ENCODE measurements at places on chromosomes 2 and 18. TPM values are rescaled to one million over a fixed set of nuclear protein-coding genes. Genes with fewer than 3 reads are reported as not detected.

DNA sequence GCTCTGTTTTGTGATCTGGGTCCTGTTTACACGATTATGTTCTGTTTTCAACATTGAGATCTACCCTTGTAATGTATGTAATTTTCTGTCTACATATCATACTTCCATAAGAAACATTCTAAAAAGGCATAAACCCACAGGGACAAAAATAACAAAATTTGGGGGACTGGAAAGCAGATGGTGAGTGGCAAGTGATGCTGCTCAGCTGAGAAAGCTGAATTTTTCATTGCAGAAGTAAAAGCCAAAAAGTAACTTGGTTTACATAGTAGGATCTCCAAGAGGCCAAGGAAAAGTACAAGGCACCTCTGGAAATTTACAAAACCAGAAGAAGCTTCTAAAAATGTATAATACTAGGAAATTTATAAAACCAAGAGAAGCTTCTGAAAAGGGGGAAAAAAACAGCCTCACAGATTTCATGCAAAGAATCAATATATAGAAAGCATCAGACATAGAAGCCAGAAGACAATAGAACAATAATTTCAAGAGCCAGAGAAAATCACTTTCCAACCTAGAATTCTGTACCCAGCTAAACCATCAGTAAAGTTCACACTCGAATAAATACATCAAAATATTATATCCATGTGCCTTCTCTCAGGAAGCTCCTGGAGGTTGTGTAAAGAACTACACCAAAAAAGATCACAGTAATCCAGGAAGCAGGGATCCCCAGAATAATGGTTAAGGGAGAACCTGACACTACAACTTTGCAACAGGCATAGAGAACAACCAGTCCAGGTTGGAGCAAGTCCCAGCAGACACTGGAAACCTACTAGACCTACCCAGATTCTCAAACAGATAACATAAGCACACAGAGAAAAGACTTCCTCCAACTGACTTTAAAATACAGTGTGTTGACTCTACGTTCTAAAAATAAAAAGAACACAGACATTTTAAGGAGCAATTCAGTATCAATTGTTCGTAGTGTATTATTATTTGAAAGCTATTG lies 401.7 kb upstream of the HS6ST1 start:
- no peaks in the 10 kb centered on the region for H3K4me1 ChIP-seq
- H3K27me3 ChIP-seq: no peaks in the 10 kb centered on the region
- no peaks in the 10 kb centered on the region for H3K36me3 ChIP-seq
- DNase-seq: no peak

- no peaks in the 10 kb centered on the region for H3K27me3 ChIP-seq
- H3K4me3 ChIP-seq: no peak overlapping the region
- no peaks in the 10 kb centered on the region for H3K4me1 ChIP-seq
- no peak overlapping the region for H3K27ac ChIP-seq
- no peaks in the 10 kb centered on the region for H3K36me3 ChIP-seq
- DNase-seq: no peak
Observed at GRCh38 chr2:196758474-196759377, 40.8 kb downstream of the GTF3C3 start.

TAF4B gene
- 6.7 TPM for total RNA-seq

ZNG1B gene
- 47.2 TPM for total RNA-seq

SP140 gene
- total RNA-seq: 6.4 TPM

C2orf80 gene
- not detected for total RNA-seq

All from stomach (tissue), 19 donors.